H1 (cell line): ENCODE measurements at places on chromosomes 3 and 15.

DNA sequence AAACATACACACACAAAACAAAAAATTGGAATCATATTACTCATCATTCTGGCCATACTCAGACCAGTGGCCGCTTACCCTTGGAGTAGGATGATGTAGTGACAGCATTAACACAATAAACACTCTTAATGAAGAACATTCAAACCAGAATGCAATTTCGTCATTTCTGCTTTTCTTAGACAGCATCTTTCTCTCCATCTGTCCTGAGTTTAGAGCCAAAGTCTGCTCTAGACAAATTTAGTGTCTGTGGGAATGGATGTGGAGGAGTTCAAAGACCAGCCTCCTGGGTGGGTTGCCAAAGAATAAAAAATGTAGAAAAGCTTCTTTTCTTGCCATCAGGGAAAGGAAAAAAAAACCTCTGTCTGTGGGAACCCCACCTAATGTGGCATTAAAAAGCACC, 212.4 kb upstream of the POU1F1 start:
- peaks cover 1% of the 10 kb centered on the region for H3K27me3 ChIP-seq
- no peak overlapping the region for H3K4me3 ChIP-seq
- H3K4me1 ChIP-seq = no peaks in the 10 kb centered on the region
- no peaks in the 10 kb centered on the region for H3K36me3 ChIP-seq

DNA sequence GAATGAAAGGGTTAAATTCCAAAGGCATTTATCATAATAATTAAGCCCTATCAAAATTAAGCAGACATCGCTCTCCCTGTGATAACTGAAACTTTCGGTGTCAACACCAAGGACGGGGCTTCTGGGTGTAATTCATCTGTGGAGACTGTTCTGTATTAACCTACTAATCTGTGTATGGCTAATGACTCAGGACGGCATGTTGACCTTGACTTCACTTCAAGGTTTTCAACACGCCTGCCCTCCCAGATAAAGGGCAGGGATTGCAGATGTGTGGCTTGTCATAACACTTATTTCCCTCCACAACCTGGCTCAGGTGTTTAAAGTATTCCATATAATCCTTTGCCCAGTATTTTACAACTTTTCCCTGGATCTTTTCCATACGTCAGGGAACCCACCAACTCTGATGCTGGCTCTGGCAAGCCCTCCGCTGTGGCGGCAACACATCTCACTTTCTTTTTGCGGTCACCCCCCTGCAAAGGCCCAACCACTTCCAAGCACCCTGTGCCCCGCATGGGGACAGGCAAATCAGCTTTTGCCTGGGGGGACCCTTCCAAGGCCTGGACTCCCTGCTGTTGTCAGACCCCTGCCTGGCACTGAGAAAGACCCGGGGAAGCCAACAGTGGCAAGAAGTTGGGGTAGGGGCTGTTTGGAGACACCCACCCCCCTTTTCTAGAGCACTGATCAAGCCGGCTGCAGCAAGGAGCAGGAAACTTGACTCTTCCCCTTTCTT, 93.2 kb upstream of the MEF2A start:
- no peak overlapping the region for H3K27ac ChIP-seq
- H3K4me3 ChIP-seq = no peak overlapping the region
- H3K4me1 ChIP-seq = no peaks in the 10 kb centered on the region
- no peaks in the 10 kb centered on the region for H3K27me3 ChIP-seq

- H3K4me1 ChIP-seq = no peaks in the 10 kb centered on the region; the same call in 1 of the 2 replicates
- H3K27ac ChIP-seq = no peak overlapping the region
- H3K27me3 ChIP-seq = no peaks in the 10 kb centered on the region
- no peaks in the 10 kb centered on the region for H3K36me3 ChIP-seq
- H3K4me3 ChIP-seq = no peak overlapping the region
- no peak for DNase-seq
Observed at GRCh38 chr3:188978421-188979171, 193.2 kb upstream of the TPRG1 start.

GRCh38 chr3:13220991-13221390, 147.8 kb upstream of the IQSEC1 start:
- peaks cover 4% of the 10 kb centered on the region; the same call in 1 of the 2 replicates for H3K4me1 ChIP-seq
- H3K4me3 ChIP-seq = no peak overlapping the region
- H3K27ac ChIP-seq = no peak overlapping the region; the same call in 1 of the 2 replicates
- H3K27me3 ChIP-seq = no peaks in the 10 kb centered on the region

- H3K4me3 ChIP-seq = no peak overlapping the region
- H3K4me1 ChIP-seq = no peaks in the 10 kb centered on the region
- H3K27ac ChIP-seq = no peak overlapping the region
- peak; percentile 87 for DNase-seq
- H3K27me3 ChIP-seq = no peaks in the 10 kb centered on the region
Observed at GRCh38 chr3:195774917-195775316, 36.8 kb downstream of the MUC4 start.

- H3K36me3 ChIP-seq = no peaks in the 10 kb centered on the region
- no peaks in the 10 kb centered on the region for H3K27me3 ChIP-seq
- no peak overlapping the region for H3K27ac ChIP-seq
- H3K4me3 ChIP-seq = no peak overlapping the region
Observed at GRCh38 chr3:5498981-5499380, 311.5 kb downstream of the EDEM1 start.

GRCh38 chr3:164360738-164361406, 717.4 kb downstream of the SI start:
- no peaks in the 10 kb centered on the region for H3K36me3 ChIP-seq
- H3K4me1 ChIP-seq = no peaks in the 10 kb centered on the region
- H3K27me3 ChIP-seq = no peaks in the 10 kb centered on the region

GRCh38 chr3:123723522-123724168, 138.8 kb upstream of the HACD2 start:
- no peaks in the 10 kb centered on the region for H3K27me3 ChIP-seq
- H3K4me1 ChIP-seq = no peaks in the 10 kb centered on the region
- H3K4me3 ChIP-seq = no peak overlapping the region
- H3K36me3 ChIP-seq = no peaks in the 10 kb centered on the region

GRCh38 chr3:81910244-81910852, 148.9 kb upstream of the GBE1 start:
- no peaks in the 10 kb centered on the region for H3K36me3 ChIP-seq
- H3K4me1 ChIP-seq = no peaks in the 10 kb centered on the region
- H3K4me3 ChIP-seq = no peak overlapping the region
- no peak overlapping the region for H3K27ac ChIP-seq

GRCh38 chr3:56064684-56065083, 403.6 kb downstream of the ERC2 start:
- no peak for DNase-seq
- no peak overlapping the region for H3K4me3 ChIP-seq
- H3K4me1 ChIP-seq = no peaks in the 10 kb centered on the region
- H3K27me3 ChIP-seq = no peaks in the 10 kb centered on the region
- no peaks in the 10 kb centered on the region for H3K36me3 ChIP-seq

- no peaks in the 10 kb centered on the region for H3K36me3 ChIP-seq
- no peak for DNase-seq
- no peak overlapping the region for H3K27ac ChIP-seq
- H3K27me3 ChIP-seq = no peaks in the 10 kb centered on the region
- no peaks in the 10 kb centered on the region for H3K4me1 ChIP-seq
- no peak overlapping the region for H3K4me3 ChIP-seq
Observed at GRCh38 chr15:94305133-94305532, 73.8 kb downstream of the MCTP2 start.

DNA sequence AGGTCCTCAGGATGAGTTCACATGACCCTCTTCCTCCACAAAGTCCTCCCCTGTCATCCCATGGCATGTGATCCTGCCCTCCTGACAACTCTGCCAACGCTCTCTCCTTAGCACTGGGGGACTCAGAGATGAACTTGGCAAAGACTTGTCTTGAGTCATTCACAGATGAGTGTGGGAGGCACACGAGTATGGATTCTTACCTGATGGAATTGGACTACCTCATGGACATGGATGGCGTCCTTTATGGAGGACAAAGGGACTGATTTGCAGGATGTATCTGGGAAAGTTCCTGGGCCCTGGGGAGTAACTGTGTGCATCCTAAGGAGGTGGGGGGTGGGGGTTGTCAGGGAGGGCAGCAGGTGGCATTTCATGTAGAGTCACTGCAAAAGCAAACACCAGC, 38.2 kb upstream of the TOPBP1 start:
- no peak overlapping the region for H3K4me3 ChIP-seq
- no peaks in the 10 kb centered on the region for H3K27me3 ChIP-seq

DNA sequence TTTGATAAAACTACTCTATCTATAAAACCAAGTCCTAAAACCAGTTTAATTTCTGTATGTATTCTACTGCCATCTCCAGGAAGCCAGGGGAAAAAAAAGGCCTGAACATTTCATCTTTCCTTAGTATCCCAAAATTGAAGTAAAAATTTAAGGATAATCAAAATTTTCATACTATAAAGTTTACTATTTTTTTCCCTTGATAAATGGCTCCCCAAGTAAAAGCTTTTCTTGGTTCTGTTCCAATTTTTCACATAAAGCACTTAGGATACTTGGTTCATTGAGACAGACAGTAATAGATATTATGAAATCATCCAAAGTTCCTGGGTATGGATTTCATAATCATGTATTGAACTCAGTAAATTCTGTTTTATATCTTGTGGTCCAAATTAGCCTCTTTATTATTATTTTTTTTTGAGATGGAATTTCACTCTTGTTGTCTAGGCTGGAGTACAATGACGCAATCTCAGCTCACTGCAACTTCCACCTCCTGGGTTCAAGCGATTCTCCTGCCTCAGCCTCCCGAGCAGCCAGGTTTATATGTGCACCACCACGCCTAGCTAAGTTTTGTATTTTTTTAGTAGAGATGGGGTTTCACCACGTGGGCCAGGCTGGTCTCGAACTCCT, 34.5 kb downstream of the ICE2 start:
- H3K27ac ChIP-seq = no peak overlapping the region
- no peaks in the 10 kb centered on the region for H3K4me1 ChIP-seq
- peaks cover 7% of the 10 kb centered on the region for H3K36me3 ChIP-seq

DNA sequence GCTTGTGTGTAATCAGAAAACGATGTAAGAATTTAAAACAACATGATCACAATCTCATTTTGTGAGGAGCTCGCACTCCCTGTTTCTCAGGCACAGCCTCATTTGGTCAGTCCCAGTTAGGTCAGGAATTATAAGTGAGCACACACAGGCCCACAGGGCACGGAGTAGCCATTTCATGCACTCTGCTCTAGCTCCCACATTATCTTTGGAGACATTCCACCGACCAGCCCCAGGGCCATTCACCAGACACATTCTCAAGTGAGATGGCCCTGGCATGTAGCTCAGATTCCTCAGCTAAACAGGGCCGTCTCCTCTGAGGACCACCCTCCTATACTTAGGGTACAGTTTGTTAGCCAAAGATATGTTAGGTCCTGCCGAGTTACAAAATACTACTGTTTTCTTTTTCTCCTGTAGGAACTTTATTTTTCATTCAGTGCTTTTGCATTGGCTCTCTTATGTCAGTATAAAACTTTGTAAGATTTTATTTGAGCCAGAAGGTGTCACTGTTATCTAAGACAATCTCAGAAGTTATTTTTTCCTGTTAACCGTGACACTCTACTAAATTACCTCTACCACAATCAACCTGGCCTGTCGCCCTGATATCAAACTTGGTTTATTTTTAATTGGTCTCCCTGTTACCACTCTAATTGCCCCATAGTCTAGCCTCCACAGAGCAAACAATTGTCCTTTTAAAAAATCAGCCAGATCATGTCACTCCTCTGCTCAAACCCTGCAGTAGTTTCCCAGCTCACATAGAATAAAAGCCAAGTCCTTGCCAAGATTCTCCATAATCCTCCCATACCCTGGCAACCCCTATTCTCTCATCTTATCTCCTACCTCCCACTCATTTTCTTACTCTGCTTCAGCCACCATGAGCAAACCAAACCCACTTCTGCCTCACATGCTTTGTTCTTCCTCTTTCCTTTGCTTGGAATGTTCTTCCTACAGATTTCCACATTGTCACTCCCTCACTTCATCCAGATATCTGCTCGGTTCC, 105.7 kb downstream of the PPP2R3A start:
- H3K36me3 ChIP-seq = no peaks in the 10 kb centered on the region
- H3K4me3 ChIP-seq = no peak overlapping the region
- H3K27me3 ChIP-seq = no peaks in the 10 kb centered on the region
- no peaks in the 10 kb centered on the region for H3K4me1 ChIP-seq
- H3K27ac ChIP-seq = no peak overlapping the region

- no peaks in the 10 kb centered on the region for H3K36me3 ChIP-seq
- peak overlapping the region; percentile 69 for H3K4me3 ChIP-seq
- H3K4me1 ChIP-seq = peaks cover 19% of the 10 kb centered on the region
- DNase-seq = no peak
Observed at GRCh38 chr15:72231833-72232478, 966 bp upstream of the PKM start.

GRCh38 chr3:78895528-78895927, 872.3 kb downstream of the ROBO1 start:
- no peaks in the 10 kb centered on the region for H3K36me3 ChIP-seq
- no peak overlapping the region for H3K27ac ChIP-seq
- no peak overlapping the region for H3K4me3 ChIP-seq
- no peaks in the 10 kb centered on the region for H3K4me1 ChIP-seq
- no peak for DNase-seq

DNA sequence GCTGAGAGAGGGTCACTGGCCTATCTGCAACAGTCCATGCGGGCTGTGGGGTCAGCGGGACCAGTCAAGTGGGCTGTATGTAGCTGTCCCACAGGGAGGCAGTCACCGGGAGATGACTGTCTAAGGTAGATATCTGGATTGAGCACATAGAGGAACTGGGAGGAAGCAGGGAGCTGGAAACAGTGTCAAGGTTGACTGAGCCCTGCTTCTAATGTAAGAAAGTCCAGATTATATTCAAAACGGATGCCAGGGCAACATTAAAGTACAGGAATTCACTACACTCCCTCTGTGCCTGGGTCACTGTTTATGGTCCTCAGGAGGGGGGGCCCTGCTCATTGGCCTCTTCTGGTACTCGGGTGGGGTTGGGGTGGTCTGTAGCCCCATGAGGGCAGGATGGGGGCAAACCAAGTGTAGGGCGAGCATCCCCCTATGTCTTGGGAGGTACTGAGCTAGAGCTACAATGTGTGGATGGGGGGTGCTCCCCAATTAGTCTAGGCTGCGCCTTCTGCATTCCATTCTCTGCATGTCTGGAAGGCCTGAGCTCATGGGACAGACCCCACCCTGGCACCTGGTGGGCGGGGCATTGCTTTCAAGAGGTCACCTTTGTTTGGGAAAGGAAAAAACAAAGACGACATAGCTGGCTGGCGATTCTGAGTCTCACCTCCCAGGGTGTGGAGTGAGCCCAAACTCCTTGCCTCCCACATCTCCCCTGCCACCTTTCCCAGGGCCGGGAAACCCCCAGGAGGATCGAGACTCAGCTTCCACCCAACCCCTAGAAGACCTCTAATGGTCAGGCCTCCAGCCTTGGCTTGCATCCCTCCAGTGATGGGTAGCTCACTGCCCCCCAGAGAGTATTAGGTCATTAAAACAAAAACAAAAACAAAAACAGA, 45.1 kb upstream of the C15orf39 start:
- H3K27me3 ChIP-seq = no peaks in the 10 kb centered on the region
- no peak overlapping the region for H3K4me3 ChIP-seq
- peak; percentile 61 for DNase-seq
- H3K36me3 ChIP-seq = no peaks in the 10 kb centered on the region
- no peak overlapping the region for H3K27ac ChIP-seq
